Activated CD4-positive, alpha-beta T cell treated with anti-CD3 and anti-CD28 coated beads for 24 hours (primary cell): ENCODE measurements at places on chromosomes 11 and 22.

DNA sequence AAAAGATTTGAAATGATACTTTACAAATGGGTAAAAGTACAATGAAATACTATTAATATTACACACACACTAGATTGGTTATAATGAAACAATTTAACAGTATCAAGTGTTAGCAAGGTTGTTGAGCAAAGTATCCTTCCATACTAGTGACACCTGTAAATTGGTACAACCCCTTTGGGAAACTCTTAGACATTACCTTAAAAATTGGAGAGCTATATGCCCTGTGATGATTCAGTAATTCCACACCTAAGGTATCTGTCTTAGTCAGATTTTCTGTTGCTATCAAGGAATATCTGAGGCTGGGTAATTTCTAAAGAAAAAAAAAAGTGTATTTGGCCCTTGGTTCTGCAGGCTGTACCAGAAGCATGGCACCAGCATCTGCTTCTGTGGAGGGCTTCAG, 7.4 kb upstream of the GDPD4 start:
- no peak for DNase-seq

GRCh38 chr22:44364751-44365130, 52.0 kb upstream of the SHISAL1 start:
- no peak for DNase-seq

DNA sequence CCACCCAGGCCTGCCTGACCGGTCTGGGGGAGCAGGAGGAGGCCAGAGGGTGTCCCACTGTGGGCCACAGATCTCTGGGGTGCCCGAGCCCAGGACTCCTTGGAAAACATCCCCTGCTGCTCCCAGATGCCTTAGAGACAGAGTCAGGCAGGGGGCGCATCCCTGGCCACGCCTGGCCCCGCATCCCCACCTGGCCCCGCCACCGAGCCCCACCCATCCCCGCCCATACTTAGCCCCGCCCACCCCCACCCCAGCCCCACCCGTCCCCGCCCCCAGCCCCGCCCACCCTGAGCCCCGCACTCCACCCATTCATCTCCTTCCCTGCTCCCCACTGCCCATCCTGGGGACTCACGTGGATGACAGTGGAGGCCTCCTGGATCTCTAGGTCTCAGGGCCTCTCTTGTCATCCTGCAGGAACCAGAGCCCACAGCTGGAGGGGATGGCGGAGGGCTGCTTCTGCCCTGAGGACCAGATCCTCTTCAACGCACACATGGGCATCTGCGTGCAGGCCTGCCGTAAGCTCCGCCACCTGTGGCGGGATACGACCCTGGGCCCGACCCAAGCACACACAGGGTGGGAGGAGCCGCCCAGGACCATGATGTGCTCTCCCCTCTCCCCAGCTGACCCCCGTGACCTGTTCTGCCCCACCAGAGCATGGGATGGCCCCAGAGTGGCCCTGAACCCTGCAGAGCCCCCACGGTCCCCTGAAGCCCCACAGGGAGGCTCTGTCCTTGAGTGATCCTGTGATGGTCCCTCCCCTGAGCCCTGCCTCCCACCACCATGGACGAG, 33.6 kb downstream of the MUC5B start:
- DNase-seq, result no peak

DNA sequence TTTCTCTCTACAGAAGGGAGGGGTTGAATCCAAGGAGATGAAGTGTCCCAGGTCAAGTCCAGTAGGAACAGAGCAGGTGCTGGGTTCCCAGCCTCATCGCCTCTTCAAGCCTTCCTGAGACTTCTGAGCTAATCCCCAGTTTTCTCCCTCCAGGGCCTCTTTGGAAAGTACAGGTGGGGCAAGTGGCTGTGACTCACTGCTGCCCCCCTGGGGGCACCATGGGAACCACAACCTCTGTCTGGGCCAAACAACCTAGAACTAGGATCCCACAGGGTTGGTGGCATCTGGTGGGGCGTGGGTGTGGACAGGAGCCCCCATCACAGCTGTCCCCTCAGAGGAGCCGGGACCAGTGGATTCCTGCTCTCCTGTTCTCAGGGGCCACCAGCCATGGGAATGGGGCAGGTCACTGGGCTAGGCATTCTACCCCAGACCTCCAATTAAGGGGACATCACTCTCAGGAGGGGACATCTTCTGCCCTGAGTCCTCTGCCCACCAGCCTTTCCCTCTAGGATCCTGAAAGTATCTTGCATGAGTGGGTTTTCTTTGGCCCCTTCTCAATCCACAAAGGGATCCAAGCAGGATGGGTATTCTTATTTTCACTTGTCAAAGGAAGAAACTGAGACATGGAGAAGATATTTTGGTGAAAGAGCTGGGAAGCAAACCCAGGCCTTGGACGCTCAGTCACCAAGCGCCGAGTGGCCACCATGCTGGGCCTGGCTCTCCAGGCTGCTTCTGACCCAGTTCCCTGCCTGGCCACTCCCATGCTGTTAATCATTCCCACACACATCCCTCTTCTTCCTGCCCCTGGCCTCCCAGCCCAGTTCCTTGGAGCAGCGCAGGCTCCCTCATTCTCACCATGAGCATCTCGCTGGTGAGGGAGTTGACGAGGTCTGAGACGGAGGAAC, 23.8 kb downstream of the LRRC10B start:
- DNase-seq, result peak; percentile 23

DNA sequence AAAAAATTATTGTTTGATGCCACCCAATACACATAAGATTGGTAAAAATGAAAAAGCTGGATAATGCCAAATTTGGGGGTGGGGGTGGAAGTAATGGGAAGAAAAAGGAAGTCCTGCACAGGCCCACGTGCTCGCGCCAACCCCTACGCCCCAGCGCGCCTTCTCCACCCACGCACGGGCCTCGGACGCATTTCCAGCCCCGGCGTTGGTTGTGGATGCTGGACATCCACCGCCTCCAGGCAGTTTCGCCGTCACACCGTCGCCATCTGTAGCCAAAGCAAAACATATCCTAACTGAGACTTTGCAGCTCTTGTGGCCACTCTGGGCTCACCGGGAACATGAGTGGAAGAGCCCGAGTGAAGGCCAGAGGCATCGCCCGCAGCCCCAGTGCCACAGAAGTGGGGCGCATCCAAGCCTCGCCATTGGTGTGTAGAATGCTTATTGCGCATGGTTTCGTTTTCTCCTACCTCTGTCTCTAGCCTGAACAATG, at the start of gene PIWIL4:
Gene PIWIL4 (plus strand): TSS at position 188 of the 490 bp plus-strand sequence. CDS start 151 bp downstream, at position 339.
- no peak for DNase-seq

GRCh38 chr11:41795004-41795403, 335.6 kb upstream of the LRRC4C start:
- DNase-seq, result no peak

GRCh38 chr22:46007848-46008261, 30.9 kb upstream of the WNT7B start:
- DNase-seq, result no peak

DNA sequence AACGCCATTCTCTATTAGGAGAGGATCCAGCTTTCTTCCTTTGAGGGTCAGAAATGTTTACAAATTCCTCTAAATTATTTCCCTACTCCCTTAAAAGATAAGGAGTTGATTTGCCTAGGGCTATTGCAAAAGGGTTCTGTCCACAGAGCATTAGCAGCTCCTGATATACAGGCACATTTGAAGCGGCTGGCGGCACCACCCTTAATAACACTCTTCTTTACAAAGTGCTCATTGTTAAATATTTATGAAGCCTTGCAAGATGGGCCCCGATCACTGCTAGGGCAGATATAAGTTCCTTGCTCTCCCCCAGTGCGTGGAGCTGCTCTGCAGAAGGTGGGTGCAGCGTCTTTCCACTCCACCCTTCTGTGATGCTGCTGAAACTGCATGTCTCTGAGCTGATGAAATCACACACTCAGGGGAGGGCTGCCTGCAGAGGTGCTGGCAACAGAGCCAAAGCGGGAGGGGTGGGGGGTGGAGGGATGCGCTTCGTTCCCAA, 116.7 kb upstream of the NTM start:
- DNase-seq, result no peak

GRCh38 chr11:64001484-64002420, 15.5 kb downstream of the OTUB1 start:
- no peak for DNase-seq

DNA sequence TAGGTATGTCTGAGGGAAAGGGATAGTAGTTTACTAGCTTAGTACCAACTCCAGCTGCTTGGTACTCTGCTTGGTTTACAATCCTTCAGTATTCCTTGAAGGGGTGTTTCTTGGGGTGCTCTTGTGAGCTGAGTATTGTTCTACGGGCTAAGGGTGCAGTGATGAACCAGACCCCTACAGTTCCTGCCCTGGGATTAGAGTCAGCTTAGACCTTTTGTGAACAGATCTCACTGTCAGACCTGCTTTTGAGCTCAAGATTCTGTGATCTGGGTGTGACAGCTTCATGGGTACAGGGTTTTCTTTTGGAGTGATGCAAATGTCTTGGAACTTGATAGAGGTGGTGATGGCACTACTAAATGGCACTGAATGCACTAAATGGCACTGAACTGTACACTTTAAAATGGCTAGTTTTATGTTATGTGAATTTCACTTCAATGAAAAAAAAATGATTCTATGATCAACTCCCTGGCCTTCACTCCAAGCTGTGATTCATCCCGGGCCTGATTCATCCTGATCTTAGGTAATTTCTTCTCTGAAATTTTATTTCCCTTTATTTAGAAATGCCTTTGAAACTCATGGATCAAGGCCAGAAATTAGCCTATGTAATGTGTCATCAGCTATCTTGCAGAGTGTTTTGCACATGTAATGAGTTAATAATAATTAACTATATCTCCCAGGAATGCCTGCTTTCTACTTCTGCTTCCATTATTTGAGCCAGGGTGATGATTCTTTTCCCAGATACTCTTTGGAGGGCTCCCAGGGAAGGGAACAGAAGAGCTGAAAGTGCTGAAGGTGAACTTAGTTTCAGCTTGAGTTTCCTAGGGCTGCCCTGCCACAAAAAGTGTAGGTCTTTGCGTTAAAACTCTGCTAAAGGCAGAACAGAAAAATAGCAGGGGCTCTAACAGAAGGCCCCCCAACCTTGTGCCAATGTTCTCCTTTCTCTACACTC, 87.9 kb downstream of the NCAM1 start:
- no peak for DNase-seq

- DNase-seq, result no peak
These were observed 763 bp downstream of the SMIM45 start for GRCh38 chr22:41952713-41953112.

GRCh38 chr11:115693002-115693401, 188.8 kb upstream of the CADM1 start:
- no peak for DNase-seq

DNA sequence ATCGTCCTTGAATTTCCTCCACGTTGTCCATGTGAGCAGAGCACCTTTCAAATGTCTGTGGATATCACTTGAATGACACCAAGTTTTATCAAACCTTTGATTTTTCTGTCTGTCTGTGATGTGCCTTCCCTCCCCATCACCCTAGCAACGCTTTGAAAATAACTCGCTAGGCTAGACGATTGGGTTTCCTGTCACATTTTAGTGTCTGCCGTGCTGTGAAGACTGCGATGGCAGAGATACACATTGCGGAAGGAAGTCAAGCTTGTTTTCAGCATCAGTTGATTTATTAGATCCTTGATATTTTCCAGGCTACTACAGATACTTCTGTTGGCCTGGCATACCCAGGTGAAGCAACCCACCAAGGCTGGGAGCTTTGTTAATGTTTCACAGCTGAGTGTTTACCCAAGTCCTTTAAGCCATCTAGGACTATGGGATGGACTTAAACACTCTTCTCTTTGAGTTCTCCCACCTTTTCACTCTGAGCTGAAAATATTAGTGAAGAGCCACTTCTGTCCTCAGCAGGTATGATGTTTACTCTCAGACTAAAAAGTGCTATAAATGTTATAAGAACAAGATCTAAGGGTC, 93.6 kb upstream of the CD44 start:
- no peak for DNase-seq

- no peak for DNase-seq
These were observed 158.6 kb downstream of the SHANK2 start for GRCh38 chr11:71093783-71094182.

DNA sequence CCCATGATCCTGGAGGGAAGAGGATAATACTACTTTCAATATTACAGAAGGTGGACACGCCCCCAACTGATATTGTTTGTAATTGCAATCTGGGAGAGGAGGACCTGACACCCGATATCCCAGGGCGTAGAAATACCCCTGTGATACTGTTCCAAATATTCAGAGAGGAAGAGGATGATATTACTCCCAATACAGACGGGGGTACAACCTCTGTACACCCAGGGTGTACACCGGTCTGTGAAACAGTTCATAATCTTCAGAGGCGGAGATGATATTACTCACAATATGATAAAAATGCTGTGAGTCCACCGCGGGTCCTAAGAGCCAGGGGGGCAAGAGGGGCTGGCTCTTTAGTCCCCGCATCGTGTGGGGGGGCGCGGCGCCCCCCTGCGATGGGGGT, 57.2 kb upstream of the ALDH3B2 start:
- no peak for DNase-seq

- DNase-seq, result no peak
These were observed 1166.5 kb downstream of the LRRC4C start for GRCh38 chr11:40292721-40293508.

GRCh38 chr11:79236541-79236971, 204.3 kb downstream of the TENM4 start:
- no peak for DNase-seq

DNA sequence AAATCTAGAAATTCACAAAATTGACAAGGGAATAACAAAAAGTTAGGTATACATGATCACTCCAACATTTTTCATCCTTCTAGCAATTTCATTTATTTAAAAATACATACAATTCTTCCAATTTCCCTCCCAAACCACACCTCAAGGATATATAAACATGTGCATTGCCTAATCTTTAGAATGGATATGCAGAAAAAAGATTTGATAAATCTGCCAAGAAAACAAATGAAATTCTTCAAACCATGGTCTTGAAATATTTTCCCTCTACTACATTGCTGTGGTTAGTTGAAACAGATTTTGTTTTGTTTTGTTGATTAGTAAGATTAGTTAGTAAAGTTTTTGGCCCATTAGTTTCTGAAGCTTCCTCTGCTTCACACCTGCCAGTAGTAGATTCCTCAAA, 703.3 kb upstream of the CCDC179 start:
- no peak for DNase-seq

DNA sequence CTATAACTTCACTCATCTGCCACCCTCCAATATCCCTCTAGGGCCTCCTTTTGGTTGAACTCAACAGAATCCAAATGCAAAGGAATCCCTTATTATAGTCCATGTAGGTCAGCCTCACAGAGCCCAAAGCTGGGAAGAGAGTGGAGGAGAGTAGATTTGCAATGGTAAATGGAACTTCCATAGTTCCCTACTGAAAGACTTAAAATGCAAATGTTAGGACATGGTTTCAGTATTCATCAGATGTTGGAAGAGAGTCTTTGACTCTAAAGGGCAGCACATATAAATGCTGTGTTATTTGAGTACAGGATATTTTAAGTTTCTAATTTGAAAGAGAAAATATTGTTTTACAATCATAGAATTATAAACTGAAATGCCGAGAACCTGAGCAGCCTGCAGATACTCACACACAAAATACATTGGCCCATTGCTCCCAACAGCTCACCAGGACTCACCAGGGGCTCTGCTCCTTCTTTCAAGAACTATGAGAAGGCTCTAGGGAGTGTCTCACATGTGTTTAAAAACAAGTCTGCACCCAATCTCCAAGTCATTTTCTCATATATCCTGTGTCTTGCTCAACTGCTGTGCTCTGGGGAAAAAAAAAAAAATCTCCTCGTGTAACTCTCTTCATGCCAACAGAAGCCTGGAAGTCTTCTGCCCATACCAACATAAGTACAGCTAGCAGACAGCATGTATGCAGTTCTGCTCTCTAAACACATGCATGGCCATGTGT, 39.6 kb downstream of the SYT9 start:
- DNase-seq, result no peak

- DNase-seq, result no peak
These were observed 19.2 kb upstream of the MUC5B start for GRCh38 chr11:1203505-1204271.
